Urinary bladder (tissue), 4 donors: ENCODE measurements at places on chromosomes 5 and 9. TPM values are rescaled to one million over a fixed set of nuclear protein-coding genes. Genes with fewer than 3 reads are reported as not detected.

GRCh38 chr9:94210616-94211603 is 48.2 kb upstream of the ZNF169 start:
- DNase-seq, result no peak

GRCh38 chr9:73200694-73201452 is 49.2 kb downstream of the ANXA1 start:
- DNase-seq, result no peak

- DNase-seq, result no peak
These were observed 28.2 kb upstream of the SMAD5 start for GRCh38 chr5:136104306-136104965.

GRCh38 chr9:135716045-135716444 is 14.1 kb downstream of the KCNT1 start:
- DNase-seq, result no peak

DNA sequence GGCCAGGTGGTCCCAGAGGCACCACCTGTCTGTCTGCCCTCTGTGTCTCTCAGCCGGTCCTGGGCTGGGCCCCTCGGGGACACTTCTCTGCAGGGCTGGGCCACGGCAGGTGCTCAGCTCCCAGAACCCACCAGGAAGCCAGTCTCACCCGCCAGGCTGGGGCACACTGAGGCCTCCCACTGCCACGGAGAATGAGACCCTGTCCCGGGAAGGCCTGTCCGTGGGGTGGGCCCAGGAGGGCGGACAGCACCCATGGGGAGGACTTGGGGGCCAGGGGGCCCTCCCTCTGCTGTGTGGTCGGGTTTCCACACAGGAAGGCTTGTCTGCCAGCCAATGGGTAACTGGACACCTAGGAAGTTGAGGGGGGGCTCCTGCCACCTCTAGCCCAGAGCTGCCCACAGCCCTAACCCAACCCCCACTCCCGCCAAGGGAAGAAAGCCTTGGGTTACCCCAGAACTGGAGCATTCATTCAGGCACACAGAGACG is 4.1 kb upstream of the TUBB4B start:
- no peak for DNase-seq

GRCh38 chr5:14299666-14300065 is 156.5 kb downstream of the TRIO start:
- no peak for DNase-seq

GRCh38 chr5:144284036-144284435 is 113.4 kb downstream of the KCTD16 start:
- DNase-seq, result no peak

- no peak for DNase-seq
These were observed 28.4 kb downstream of the ZDHHC11B start for GRCh38 chr5:756171-756570.

GRCh38 chr5:151214614-151215545 is 9.0 kb downstream of the CCDC69 start:
- DNase-seq, result no peak

DNA sequence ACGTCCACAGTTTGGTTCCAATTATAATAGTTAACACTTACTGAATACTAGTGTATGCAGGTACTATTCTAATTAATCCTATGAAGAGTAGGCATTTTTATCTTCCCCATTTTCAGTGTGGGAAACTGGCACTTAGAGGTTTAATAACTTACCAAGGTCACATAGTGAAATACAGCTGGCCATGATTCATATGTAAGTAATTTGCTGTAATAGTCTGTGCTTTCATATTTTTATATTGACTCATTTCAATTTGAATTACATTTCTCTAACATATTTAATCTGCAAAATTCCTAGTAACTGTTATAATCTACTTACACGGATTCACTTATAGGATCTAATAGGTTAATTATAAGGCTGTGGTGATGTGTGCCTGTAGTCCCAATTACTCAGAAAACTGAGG is 19.4 kb downstream of the CCNH start:
- no peak for DNase-seq

DNA sequence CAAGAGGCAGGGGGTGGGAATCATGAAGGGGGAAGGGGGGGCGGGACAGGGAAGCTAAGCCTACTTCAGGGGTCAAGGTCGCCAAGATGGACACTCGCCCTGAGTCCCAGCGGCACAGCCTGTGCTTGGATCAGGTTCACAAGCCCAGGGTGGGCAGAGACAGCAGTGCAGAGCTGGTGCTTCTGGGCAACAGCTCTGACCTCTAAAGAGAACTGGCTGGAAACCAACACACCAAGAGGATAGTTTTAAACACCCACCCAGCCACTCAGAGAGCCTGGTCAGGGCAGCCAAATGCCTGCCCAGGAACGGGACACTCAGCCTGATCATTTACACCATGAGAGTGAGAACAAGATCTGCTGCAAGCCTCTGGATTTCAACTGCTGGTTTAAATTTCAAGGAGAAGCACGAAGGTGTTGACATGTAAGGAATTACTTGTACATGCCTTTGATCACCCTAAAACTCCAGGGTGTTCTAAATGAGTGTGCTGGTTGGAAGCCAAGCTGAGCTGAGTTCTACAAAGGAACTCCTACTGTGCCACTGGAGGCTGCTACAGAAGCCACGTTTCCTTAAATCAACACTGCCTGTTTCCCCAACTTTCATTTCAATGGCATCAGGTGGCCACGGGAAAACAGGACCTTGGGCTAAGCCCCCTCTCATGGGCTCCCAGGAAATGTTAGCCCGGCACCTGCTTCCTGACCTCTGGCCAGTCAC is 91.5 kb downstream of the TTLL11 start:
- DNase-seq, result no peak

- no peak for DNase-seq
These were observed 272.1 kb downstream of the TLE1 start for GRCh38 chr9:81417299-81417675.

GRCh38 chr9:78150312-78150982 is 85.4 kb upstream of the CEP78 start:
- DNase-seq, result no peak

DNA sequence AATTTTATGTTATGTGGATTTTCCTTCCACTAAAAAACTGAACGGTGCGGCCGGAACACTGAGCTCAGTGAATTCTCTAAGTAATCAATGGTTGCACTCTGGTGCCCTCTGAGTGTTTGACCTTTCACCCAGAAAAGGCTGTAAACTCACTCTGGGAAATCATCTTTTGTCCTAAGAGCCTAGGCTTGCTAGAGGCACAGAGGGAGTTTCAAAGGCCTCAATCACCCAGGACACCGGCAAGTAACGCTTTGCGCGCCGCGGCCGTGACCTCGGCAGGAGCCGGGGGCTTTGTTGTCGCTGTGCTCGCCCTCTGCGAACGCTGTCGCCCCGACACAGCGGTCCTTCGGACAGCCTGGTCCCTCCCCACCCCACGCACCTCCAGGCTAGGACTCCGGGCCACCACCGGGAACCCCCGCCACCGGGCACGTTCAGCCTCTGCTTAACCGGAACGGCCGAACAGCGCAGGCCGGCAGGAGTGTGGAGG is 703 bp downstream of the ISCA1 start:
- no peak for DNase-seq

DNA sequence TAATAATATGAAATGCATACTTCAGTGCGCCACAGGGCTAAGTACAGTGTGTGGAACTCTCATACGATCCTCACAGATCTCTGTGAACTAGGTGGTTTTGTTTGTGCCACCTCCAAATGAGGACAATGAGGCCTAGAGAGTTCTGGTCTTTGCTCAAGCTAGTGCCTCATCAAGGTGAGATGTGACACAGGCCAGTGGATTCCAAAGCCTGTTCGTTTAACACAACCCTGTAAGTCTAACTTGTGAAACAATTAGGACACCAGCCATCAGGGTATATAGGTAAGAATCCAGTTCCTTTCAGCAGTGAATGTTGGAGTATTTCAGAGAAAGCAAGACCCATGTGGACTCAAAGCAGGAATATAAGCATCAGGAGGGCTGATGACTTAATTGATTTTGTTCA is 130.7 kb upstream of the GAS1 start:
- no peak for DNase-seq

GLRA1 gene
- polyA plus RNA-seq, result not detected

ZFP37 gene
- polyA plus RNA-seq, result 3.7 TPM

ARID3C gene
- polyA plus RNA-seq, result not detected

IFNB1 gene
- polyA plus RNA-seq, result not detected

CMBL gene
- 28.2 TPM for polyA plus RNA-seq
